ENCODE measurements at places on chromosomes 4 and X.

GRCh38 chr4:52912608-52913007 is 50.5 kb downstream of the RASL11B start:
- no peak for DNase-seq

DNA sequence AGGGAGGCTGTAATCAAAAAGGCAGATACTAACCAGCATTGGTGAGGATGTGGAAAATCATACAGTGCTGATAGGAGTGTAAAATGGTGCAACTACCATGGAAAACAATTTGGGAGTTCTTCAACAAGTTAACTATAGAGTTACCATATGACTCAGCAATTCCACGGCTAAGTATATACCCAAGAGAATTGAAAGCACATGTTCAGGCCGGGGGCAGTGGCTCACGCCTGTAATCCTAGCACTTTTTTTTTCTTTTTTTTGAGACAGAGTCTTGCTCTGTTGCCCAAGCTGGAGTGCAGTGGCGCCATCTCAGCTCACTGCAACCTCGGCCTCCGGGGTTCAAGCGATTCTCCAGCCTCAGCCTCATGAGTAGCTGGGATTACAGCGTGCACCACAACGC is 15.0 kb upstream of the CD99L2 start:
- DNase-seq, result no peak

GRCh38 chr4:187271848-187272247 is 548.2 kb upstream of the FAT1 start:
- no peak for DNase-seq

- no peak for DNase-seq
These were observed 39.5 kb downstream of the CD40LG start for GRCh38 chrX:136687457-136687856.

GRCh38 chr4:30413915-30414314 is 306.3 kb upstream of the PCDH7 start:
- DNase-seq, result no peak

DNA sequence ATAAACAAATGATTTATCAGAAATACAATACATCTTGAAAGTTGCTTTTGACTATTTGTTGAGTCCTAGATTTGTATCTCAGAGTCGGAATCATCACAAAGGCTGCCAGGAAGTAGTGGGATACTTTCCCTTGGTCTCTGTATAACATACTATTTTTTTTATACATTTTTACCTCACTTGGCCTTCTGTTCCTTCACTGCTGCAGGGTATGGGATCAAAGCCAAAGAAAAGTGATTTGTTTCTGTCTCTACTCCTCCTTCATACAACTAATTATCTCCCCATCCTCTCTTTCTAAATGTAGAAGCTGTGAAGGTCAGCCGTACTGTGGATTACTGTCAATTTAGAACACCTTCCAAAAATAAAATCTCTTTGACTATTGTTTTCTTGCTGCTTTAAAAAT is 24.9 kb downstream of the PALLD start:
- DNase-seq, result no peak

DNA sequence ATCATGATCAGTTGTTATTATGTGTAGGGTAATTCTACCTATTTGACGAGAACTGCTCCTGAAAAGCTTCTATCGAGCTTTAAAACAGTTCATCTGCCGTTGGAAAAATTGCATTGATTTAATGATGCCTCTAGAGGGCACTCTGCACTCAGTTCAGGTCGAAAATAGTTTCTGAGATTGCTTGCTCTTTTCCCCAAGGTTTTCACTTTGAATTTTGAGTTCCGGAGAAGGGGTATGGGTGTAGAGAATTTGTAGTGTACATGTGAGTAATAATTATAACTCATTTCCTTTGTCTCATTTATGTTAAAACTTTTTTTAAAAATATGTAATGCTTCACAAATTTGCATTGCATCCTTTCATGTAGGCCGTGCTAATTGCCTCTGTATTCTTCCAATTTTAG is 28.4 kb upstream of the TNIP3 start:
- no peak for DNase-seq

GRCh38 chr4:54197926-54198325 is 31.2 kb upstream of the PDGFRA start:
- DNase-seq, result no peak

DNA sequence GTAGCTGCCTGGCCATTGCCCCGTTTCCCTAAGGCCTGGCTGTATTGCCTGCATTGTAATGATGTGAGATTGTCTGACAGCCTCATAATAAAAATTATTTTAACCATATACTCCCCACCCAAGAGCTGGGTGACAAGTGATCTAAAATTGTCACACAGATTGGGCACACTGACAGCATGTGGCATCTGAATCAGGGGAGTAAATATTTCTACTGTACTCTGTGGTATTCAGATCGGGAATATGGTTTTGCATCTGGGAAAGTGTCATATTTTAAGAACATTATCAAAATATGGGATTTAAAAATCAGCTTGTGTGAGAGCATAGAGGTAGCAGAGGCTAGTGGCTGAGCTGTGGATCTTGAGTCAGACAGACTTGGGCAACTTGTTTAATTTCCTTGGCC is 135.8 kb upstream of the PDLIM3 start:
- DNase-seq, result no peak

DNA sequence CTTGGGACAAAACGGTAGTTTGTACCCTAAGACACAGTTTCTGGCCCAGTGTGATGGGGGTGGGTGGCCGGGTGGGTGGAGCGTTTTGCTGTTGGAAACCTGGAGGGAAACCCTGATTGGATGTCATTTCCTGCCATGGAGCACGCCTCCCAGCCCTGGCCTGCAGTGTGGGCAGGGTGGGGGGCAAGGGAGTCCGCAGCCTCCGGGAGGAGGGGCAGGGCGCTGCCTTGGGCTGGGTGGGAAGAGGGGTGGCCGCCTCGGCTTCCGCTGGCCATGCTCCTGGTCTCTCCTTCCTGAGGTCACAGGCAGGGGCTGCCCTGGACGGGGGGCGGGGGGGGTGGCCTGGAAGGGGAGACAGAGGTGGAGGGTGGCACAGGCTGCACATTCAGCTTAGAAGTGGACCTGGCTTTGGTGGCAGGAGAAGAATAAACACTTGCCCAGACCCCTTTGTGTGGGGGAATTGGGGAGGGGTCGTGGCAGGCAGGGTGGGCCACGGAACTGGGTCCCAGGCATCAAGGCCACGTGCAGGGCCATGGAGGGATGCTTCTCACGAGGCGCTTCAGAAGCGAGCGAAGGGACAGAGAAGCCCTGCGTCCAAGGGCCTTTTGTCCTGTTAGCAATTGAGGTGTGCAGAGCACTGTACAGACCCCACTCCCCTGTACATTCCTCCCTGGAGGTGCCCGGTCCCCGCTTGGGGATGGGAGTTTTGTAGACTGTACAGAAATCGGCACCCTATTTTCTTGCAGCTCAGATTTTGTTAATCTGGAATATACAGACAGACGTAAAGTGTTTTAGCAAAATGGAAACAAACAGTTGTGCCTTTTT is 6.2 kb downstream of the NAT8L start:
- DNase-seq, result no peak

GRCh38 chr4:137597752-137598430 is 65.6 kb upstream of the PCDH18 start:
- DNase-seq, result no peak

DNA sequence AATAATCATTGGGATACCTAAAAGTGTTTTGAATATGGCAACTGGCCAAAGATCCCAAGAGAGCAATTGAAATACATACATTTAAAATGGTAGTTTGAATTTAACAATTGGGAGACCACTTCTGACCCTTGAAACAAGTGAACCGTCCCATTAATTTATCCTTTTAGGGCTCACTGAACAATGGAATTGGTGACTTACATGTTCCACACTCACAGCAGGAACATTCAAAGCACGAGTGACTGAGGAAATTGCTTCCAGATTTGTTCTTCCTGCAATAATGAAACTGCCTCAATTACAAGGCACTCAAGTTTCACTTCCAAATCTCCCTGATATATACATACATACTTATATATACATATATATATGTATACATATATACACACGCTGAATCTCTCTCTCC is 20.6 kb downstream of the SLC39A8 start:
- DNase-seq, result no peak

- DNase-seq, result no peak
These were observed 125.6 kb upstream of the S100G start for GRCh38 chrX:16524316-16524715.

DNA sequence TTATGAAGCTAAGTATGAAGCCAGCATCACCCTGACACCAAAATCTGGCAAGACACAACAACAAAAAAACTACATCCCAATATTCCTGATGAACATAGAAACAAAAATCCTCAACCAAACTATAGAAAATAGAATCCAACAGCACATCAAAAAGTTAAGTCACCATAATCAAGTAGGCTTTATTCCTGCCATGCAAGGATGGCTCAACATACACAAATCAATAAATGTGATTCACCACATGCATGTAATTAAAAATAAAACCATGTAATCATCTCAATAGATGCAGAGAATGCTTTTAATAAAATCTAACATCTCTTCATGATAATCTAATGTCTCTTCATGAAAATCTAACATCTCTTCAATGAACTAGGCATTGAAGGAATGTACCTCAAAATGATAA is 249.4 kb upstream of the GK2 start:
- DNase-seq, result no peak

DNA sequence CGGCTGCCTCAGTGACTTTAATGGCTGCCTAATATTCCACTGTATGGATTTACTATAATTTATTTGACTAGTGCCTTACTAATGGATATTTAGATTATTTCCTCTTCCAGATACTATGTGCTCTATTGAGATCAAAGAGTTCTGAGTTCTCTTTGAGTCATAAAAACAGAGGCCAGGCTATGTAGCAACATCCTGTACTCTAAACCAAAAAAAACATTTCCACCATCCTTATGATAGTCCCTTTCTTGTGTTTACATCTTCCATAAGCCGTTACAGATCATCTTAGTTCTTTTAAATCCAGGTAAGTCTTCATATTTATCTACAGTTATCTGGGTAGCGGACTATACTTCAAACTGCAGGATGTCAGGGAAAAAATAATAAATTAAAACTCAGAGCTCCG is 56.6 kb upstream of the TMEM184C start:
- no peak for DNase-seq
